ENCODE measurements at places on chromosomes 12 and 14.
A peak's percentile ranks its signal among the peaks of the same experiment; 100 is the strongest.

- no peak for DNase-seq
Measured at GRCh38 chr14:92653162-92653651, 95.2 kb downstream of the LGMN start.

GRCh38 chr14:76924371-76925096, 98.3 kb downstream of the LRRC74A start:
- DNase-seq, result no peak

DNA sequence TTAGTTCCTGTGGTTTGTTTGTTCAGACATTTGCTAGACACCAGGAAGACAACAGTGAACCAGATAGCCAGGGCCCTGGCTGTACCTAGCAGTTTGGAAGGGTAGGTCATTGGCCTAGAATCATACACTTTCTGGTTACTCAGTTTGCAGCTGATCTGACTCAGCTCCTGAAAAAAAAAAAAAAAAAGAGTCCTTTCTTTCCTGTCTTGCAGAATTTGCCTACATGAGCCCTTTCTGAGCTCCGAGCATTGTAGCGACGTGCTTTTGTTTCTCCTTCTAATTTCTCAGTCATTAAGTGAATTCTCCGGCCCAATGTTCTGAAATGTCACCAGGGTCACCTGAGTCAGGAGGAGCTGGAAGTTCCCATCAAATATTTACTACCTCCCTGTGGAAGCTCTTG, 2.4 kb downstream of the CABP1 start:
- DNase-seq, result no peak

- no peak for DNase-seq
Measured at GRCh38 chr12:77153706-77154105, 88.3 kb upstream of the E2F7 start.

- DNase-seq, result no peak
Measured at GRCh38 chr14:72792051-72792788, 101.7 kb downstream of the DPF3 start.

- no peak for DNase-seq
Measured at GRCh38 chr12:102317155-102317554, 119.5 kb upstream of the PMCH start.

DNA sequence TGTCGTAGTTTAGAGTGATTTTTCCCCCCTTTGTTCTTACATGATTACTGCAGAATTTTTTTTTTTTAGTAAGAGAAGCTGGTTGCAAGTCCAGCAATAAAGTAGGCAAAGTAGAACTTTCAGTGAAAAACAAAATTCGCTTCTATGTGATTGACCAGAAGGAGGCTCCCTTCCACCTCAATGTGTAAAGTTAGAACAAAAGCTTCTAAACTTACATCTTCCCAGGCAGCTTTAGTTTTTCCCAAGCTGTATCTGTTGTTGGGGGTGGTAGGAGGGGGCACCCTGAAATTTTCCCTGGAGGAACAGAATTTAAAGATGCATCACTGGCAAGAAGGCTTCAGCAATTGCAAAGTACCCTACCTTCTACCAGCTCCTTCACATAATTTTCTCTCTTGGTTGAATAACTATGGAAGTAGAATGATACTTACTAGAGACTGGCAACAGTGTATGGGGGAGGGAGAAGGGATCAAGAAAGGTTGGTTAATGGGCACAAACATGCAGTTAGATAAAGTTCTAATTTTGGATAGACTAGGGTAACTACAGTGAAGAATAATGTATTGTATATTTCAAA, 87.3 kb upstream of the E2F7 start:
- DNase-seq, result peak; percentile 55

GRCh38 chr12:98492580-98493140, 22.7 kb upstream of the TMPO start:
- peak; percentile 50 for DNase-seq

DNA sequence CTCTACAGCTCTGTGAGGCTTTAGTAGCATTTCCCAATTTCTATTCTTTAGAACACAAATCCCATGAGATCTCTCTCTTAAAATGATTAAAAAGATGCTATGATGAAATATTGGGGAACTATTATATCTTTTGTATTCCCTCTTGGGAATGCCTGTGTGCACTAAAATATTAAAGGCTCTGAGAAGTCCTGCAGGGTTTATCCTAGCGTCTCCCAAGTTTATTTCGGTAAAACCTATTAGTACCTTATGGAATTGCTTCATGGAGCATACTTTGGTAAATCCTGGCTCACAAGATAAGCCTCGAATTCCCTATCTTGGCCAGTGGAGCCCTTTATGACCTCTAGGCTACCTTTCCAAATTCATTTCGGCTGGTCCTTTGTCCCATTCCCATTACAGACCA, 306.8 kb downstream of the VRK1 start:
- DNase-seq, result no peak

DNA sequence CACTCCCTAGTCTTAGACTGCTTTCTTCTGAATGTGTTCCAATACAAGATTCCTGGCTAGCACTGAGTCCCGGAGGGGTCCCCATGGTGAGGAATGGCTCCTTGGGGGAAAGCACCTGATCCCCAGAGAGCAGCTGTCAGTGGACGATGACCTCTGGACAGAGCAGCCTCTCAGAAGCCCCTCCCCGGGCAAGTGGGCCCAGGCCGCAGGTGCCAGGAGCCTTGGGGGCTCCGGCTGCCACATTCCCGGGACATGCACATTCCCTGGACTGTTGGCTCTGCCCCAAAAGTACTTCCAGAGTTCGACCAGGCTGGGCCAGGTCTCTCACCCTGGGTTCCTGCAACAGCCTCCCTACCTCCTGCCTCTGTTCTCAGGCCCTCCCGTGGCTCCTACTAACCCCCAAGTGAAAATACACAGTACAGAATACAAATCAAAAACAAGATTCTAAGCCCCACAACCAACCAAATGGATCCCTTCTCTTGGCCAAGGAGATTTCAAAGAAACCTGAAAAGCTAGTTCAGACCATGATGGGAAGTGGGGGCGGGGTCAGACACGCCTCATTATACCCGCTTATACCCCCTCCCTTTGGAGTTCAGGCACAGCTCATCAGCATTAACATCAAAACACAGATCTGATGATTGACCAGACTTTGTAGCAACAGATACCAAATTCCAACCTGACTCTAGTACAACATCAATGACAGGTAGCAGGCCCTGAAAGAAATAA, 23.3 kb upstream of the BTBD6 start:
- DNase-seq, result no peak

DNA sequence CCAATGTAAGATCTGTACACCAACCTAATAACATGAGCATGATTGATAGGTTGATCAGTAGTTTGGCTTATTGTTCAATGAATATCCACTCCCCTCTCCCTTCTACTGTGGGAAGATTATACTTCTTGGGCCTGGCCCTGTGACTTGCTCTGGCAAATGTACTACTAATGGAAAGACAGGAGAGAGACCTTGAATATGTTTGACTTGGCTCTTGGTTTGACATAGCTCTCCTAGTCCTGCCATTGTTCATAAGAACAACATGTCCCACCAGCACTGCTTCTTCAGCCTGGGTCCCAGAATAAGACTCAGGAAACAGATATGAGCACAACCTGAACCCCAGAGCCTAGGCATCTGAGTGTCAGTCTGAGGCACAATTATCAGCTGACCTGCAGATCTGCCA, 112.8 kb upstream of the RESF1 start:
- DNase-seq, result no peak

DNA sequence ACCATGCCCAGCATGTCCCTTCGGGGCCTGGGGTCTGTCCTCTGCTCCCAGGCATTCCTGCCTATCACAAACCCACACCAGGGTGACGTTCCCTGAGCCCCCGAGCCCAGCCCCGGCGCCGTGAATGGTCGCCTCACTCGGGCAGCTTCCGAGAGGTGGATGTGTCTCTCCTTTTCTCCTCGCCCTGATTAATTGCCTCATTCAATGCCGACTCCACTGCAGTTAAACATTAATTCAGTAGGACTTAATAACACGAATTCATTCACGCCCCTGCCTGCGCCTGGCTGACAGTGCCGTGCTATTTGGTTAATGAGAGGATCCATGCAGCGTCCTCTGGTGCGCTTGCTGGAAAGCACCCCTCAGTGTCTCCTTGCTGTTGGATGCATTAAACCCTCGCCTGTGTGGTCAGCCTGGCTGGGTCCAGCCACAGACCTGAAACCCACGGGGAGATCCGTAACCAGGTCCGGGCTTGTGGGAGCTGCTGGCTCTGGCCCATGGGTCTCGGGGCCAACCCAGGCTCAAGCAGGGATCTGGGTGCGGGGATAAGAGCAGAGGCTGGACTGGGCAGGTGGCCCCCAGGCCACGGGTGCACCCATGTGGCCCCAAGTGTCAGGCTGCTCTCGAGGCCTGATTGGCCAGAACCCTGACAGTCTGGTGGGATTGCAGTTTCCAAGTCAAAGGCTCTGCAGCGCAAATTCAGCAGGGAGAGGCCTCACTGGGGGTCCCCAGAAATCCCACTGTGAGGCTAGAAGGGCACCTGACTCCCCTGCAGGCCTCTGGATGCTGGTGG, 55.4 kb downstream of the FBRSL1 start:
- DNase-seq, result no peak

- no peak for DNase-seq
Measured at GRCh38 chr12:6386038-6386437, 2.1 kb downstream of the LTBR start.

Data from HT-29 (cell line).